ENCODE measurements at places on chromosomes 2 and 18.
A peak's percentile ranks its signal among the peaks of the same experiment; 100 is the strongest.

- no peak for DNase-seq
Observed at GRCh38 chr2:204900910-204901309, 355.6 kb downstream of the PARD3B start.

GRCh38 chr2:8743261-8743660 lies 61.4 kb downstream of the ID2 start:
- no peak for DNase-seq

DNA sequence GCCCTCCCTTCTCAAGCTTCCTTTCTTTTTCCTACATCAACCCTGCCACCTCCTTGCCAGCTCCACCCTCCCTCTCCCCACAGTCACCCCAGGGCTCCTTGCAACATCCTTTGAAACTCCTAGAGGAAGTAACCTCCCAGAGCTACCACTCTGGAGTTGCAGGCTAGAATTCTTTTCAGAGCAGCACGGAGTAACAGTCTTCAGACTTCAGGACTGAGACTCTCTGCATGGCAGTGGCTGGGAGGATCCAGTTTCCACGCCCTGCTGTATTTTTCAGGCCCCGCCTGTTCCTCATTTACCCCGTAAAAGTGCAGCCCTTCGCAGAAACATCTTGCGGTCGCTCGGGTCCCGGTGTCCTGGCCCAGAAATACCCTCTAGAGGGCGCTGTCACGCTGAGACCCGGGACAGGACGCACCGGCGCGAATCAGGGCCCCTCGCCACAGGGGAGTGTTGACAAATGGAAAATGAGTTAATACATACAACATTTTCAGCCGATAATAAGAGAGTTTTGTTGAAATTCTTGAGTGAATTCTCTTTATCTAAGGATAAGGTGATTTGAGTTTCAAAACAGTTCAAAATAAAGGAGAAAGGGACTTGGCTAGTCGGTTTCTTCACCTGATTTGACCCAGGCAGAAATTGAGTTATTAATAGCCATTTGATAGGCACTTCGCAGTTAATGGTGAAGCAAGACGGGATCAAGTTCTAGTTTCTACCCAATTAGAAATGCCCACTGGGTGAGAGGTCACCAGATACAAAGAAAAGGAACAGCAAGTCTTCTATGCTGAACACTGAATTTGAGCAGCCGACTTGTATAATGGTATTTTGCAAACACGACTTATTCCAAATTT lies 18.5 kb upstream of the NTSR2 start:
- DNase-seq: peak; percentile 87

DNA sequence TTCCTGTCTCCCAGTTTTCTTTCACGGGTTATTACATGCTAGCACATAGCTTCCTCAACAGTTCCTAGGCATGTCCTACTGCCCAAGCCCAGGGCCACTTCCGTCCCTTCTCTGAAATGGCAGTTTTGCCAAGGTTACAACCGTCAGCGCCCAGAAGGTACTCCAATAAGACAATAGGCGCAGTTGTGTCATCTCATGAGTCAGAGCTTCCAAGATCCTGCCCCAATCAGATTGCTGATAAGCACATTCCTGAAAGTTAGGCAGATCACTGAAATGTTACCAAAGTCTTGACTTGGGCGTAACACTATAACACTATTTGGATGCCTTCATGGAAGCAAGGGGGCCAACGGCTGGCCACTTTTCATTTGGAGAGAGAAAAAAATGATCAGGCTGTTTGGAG lies 34.2 kb downstream of the GKN2 start:
- DNase-seq: no peak

- DNase-seq: no peak
Observed at GRCh38 chr18:54100920-54101470, 123.5 kb downstream of the MBD2 start.

DNA sequence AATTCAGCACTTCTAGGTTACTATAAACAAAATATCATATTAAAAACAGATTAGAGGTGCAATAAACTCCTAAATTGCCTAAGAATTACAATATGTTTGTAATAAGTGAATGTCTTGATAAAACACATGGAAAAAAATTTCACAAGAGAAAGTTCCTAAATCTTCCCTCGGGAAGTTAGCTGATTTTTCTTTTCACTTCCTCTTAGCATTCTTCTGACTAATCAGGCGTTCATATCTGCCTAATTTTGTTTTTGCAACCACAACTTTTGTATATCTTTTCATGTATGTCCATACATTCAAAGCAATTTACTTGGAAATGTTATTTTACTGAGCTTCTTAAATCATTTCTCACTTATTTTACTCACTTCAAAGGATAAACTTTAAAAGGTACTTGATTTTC lies 88.5 kb downstream of the RTTN start:
- DNase-seq: no peak

DNA sequence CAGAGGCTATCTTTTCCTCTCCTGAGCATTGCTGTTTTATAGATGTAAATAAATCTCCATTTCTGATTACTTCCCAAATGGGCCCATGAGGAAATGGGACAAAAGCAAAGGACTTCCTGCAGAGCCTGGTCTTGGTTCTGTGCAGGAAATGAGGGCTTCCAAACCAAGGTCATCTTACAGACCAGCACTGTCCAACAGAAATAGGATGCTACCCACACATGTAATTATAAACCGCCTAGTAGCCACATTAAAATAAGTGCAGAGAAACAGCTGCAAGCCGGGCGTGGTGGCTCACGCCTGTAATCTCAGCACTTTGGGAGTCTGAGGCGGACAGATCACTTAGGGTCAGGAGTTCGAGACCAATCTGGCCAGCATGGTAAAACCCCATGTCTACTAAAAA lies 6.2 kb downstream of the TTL start:
- DNase-seq: no peak

DNA sequence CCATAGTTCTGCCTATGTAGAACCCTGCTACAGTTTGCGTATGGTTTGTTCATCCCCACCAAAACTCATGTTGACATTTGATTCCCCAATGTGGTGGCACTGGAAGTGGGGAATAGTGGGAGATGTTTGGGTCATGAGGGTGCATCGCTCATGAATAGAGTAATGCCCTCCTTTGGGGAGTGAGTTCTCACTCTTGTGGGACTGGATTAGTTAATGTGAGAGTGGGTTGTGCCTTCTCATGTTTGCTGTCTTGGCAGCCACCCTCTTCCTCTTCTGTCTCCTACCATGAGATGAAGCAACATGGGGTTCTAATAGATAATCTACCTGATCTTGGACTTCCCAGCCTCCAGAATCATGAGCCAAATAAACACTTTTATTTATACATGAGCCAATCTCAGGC lies 237.2 kb upstream of the APCDD1 start:
- no peak for DNase-seq

- no peak for DNase-seq
Observed at GRCh38 chr2:178804791-178805190, 2.4 kb downstream of the TTN start.

Data from stimulated activated CD4-positive, alpha-beta T cell treated with anti-CD3 and anti-CD28 coated beads, Interleukin-2, amount 100 ng/mL, for 24 hours (primary cell).